Globus pallidus (tissue), 1 donor: ENCODE measurements at places on chromosomes 5 and 9.

GRCh38 chr5:175457466-175457865 lies 13.5 kb upstream of the DRD1 start:
- no peak for DNase-seq

- no peak for DNase-seq
These were observed 72.7 kb downstream of the CAST start for GRCh38 chr5:96734871-96735325.

- DNase-seq, result no peak
These were observed 508.3 kb downstream of the EBF1 start for GRCh38 chr5:158591301-158591863.

GRCh38 chr9:134937566-134938345 lies 20.0 kb upstream of the FCN1 start:
- no peak for DNase-seq

GRCh38 chr5:151317871-151318270 lies 14.3 kb upstream of the SLC36A3 start:
- no peak for DNase-seq

DNA sequence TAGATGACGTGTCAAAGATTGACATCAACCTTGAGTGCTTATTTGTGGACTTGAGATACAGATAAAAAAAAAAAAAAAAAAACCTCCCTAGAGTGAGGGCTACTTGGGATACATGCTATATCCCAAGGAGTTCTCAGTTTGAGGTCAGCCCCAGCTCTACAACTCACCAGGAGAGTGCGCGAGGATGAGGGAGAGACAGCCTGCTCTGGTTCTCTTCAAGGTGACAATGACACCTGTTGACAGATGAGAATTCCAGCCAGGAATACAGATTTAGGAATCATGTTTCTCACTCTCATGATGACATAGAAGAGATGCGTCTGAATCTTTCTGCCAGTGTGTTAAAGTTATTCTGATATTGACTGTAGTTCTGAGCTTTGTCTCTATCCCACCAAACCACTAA lies 24.9 kb upstream of the ARHGAP26 start:
- DNase-seq, result no peak

DNA sequence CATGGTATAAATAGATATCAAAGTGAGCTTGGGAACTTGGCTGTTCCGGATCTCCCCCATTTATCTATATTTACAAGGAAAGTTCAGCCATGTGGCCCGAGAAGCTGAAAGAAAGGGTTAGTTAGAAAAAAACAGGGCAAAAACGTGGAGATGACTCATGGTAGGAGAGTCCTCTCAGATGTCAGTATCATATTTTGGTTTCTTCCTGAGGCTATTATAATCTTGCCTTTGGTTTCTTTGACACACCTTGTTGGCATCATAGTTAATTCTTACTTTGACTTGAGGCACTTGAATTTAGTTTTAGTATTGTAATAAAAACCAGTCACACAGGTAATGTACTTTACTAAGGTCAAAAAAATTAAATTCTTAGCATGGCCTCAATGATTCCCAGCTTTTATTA lies 59.9 kb downstream of the GABRA6 start:
- no peak for DNase-seq

DNA sequence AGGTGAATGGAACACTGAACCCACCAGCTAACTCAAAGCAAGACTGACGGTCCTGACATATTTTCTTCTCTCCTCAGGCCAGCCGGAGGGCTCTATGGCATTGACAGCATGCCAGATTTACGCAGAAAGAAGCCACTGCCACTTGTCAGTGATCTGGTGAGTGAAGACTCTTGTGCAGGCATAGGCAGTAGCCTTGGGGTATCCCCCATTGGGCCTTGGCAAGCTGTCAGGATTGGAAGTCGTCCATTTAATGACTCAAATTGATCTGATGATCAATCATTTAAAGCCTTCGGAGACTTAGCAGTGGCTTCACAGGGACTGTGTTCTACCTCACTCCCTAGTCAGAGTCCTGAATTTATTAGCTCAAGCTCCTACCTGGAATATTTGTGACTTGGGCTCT lies 119.7 kb upstream of the RUSC2 start:
- DNase-seq, result no peak

GRCh38 chr9:122382901-122383850 lies 12.4 kb downstream of the PTGS1 start:
- DNase-seq, result no peak

- DNase-seq, result no peak
These were observed 98.5 kb downstream of the APBA1 start for GRCh38 chr9:69573651-69574050.

DNA sequence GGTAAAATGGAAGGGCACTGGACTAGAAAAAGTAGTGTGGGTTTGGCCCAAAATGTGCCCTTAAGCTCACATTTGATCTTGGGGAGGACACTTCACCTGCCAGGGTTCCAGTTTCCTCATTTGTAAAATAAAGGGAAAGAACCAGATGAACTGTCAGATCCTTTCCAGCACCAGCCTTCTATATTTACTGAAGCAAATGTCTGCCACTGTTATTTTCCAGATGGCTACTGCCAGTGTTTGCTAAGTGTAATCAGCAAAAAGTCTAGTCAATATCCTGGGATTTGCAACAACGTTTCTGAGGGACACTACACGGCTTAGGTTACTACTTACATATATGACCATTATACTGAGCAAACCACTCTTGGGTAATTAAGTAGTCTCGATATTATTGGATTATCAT lies 340.3 kb downstream of the KCNN2 start:
- no peak for DNase-seq

DNA sequence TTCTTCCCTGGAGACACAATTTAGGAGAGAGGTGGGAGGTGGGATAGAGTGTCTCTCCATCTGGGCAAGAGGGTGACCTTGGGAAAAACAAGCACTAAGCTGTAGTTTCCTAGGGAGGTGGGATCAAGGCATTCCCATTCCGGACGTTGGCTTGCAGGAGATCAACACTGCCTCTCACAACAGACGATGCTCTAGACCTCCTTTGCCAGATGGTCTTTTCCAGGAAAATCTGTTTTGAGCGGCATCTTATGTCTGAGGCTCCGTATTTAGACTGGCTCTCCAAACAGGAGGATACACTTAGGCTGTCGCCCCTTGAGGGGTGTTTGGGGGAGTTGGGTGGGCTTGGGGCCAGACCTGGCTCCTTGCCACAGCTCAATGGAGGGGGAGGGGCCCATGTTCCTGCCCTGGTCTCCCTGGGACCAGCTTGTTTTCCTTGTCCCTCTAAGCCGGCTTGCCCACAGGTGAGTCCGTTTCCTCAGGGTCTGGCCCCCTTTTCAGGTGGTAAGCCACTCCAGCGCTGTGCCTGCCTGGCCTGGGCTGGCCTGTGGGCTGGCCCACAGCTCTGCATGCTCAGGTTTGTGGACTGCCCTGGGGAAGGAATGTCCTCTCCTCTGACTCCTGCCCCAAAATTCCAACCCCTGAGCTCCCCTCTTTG lies 2.4 kb downstream of the PSD2 start:
- DNase-seq, result no peak

- DNase-seq, result no peak
These were observed 34.6 kb downstream of the OXCT1 start for GRCh38 chr5:41835645-41836044.

- DNase-seq, result no peak
These were observed 31.7 kb downstream of the NRG2 start for GRCh38 chr5:140011297-140011802.

DNA sequence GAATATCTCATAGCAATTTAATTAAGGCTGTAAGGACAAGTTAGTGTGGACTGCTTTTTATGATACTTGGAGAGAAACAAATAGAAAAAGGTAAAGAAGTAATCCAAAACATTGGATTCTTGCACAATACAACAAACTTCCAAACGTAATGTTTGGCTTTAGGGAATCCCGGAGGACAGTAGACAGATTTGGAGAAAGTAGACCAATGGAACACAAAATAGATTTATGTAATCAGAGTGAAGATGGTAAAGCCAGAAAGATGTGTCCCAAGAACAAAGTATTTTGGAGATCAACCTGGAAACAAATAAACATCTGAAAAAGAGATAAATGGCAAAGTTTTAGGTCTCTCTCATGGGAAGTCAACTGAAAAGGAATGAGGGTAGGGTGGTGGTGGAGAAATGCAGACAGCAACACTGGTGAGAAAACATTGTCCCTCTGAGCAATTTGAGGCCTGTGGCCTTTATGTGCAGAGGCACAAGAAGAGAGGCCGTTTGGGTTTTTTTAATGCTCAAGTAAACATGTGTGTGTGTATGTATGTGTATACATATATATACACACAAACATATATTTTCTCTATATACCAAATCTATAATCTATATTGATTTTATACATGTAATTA lies 620.6 kb downstream of the PDE4D start:
- DNase-seq, result no peak

DNA sequence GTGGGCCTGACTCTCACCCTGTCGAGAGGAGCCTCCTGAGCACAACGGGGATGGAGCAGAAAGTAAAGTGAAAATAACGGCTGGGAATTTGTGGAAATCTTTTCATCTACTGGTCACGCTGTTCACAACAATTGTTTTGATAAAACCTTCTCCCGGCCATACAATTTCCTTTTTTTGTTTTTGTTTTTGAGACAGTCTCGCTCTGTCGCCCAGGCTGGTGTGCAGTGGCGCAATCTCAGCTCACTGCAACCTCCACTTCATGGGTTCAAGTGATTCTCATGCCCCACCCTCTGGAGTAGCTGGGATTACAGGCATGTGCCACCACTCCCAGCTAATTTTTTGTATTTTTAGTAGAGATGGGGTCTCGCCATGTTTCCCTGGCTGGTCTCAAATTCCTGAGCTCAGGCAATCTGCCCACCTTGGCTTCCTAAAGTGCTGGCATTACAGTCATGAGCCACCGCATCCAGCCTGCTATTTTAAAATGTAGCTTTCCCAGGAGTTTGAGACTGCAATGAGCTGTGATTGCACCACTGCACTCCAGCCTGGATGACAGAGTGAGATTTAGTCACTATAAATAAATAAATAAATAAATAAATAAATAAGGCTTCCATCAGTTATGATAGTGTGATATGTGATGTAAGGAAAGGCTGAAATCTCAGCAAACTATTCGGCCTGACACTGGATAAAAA lies 73.5 kb upstream of the PTGER4 start:
- no peak for DNase-seq

DNA sequence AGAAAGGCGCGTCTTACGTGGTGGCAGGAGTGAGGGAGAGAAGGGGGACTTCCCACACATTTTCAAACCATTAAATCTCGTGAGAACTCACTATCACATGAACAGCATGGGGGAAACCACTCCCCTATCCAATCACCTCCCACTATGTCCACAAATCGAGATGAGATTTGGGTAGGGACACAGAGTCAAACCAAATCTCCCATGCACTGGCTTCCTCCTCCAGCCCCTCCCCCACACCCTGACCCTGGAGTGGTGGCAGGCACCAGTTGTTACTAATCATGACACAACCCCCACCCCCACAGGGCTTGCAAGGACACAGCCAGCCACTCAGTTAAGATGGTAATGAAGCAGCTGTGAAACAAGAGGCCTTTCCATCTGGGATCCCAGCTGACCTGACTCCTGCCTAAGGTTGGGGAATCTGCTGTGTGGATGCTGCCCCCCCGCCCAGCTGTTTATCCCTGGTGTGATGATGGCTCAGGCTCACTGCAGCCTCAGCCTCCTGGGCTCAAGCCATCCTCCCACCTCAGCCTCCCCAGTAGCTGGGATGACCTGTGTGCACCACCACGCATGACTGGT lies 57.1 kb upstream of the FUBP3 start:
- no peak for DNase-seq

GRCh38 chr5:94021246-94021645 lies 279.8 kb upstream of the POU5F2 start:
- no peak for DNase-seq

GRCh38 chr9:78714576-78714975 lies 417.7 kb downstream of the PSAT1 start:
- no peak for DNase-seq

GRCh38 chr5:87051502-87052113 lies 216.1 kb upstream of the RASA1 start:
- DNase-seq, result no peak

DNA sequence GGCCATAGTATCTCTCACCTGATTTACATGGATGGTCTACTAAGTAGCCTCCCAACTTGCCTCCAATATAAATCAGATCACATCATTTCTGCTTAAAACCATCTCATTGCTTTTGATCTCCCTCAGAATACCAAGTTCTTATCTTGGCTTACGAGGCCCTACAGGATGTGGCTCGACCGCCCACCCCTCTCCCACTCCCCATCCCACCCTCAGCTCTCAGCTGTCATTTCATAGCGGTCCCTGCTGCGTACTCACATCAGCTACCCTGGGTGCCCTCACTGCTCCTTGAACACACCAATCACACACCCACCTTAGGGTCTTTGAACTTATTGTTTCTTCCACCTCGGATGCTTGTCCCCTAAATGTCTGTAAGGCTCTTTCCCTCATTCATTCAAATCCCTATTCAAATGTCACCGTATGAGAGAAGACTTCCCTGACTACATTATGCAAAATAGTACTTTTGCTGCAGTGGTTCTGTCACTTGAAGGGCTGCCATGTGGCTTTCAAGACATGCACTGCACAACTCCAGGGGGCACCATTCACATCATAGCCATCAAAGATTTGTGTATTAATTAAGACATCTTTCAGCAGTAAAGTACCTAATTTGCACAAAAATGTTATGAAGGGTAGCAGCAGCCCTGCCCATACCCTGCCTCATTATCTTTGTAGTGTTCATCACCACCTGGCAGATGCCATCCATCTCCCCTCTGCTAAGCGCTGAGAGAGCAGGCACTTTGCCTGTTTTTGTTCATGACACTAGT lies 171.1 kb downstream of the ENC1 start:
- DNase-seq, result no peak

DNA sequence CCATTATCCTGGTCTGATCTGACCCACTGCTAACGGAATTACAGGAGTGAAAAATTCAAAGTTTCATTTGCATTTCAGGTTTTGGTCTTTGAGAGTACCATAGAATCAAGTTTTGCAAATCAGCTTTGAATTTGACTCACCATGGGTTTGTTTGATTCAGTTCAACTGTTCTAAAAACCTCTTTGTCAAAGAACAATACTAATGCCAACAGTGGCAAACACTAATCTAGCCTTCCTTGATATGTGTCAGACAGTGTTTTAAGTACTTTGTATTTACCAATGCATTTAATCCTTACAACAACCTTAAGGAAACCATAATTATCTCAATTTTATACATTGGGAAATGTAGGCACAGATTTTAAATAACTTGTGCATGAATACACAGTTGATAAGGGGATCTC lies 10.1 kb upstream of the FSD1L start:
- no peak for DNase-seq

- no peak for DNase-seq
These were observed 3.4 kb downstream of the S1PR3 start for GRCh38 chr9:88994469-88995199.

GRCh38 chr5:76406673-76407072 lies 3.6 kb downstream of the IQGAP2 start:
- no peak for DNase-seq

GRCh38 chr9:27800159-27800558 lies 226.9 kb upstream of the C9orf72 start:
- DNase-seq, result no peak

DNA sequence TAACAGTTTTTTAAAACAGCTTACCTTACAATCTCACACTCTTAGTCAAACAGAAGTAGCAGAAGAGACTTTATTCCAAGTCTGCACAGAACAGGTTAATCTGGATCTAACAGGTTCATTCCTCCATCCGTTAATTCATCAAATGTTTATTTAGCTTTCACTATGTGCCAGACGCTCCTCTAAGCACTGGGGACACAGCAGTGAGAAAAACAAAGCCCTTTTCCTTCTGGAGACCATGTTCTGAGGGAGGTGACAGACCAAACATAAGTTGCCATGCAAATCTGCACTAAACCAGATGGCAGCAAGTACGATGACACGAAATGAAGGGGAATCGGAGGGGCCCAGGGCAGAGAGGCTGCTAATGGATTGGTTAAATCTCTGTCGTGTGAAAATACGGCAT lies 17.1 kb upstream of the GLIPR2 start:
- no peak for DNase-seq
